ENCODE measurements at places on chromosomes 16 and 17.

GRCh38 chr16:3094289-3095027 lies 4.6 kb downstream of the ZSCAN10 start:
- no peak for DNase-seq

GRCh38 chr17:7842380-7843256 lies 8.6 kb downstream of the KDM6B start:
- no peak for DNase-seq

DNA sequence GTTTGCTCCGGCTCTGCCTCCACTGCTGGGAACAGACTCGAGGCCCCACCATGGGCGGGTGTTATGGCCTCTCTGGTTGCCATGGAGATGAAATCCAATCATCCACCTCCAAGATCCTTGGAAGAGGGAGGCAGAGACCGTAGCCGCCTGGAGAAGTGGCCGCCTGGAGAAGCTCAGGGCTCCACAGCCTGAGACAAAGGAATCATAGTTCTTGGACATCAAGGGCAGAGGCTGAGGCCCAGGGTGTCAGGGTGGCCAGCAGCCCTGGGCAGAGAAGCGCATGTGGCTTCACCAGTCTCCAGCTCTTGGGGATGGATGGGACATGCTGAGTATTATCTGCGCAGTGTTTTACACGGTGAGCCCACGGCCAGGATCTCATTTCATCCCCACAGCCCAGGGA lies 36.2 kb downstream of the ABR start:
- DNase-seq = no peak

DNA sequence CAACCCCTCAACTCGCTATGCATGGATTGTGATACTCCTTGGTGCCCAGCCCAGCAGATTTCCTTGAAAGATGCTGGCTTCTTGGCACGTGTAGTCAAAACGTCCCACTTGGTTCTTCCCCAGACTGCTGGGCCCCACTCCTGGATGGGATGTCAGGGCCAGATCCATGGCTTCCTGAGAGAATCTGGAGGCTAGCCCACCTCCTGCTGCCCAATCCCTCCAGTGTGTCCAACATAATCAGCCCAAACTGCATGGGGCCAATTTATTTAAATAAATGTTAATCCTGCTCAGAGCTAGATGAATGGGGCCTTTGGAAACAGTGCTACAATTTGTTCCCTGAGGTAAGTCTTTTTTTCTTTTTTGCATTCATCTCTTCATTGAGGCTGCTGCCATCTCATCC lies 49.4 kb downstream of the WSB1 start:
- DNase-seq = no peak

GRCh38 chr17:50184611-50185398 lies 16.6 kb downstream of the COL1A1 start:
- no peak for DNase-seq

DNA sequence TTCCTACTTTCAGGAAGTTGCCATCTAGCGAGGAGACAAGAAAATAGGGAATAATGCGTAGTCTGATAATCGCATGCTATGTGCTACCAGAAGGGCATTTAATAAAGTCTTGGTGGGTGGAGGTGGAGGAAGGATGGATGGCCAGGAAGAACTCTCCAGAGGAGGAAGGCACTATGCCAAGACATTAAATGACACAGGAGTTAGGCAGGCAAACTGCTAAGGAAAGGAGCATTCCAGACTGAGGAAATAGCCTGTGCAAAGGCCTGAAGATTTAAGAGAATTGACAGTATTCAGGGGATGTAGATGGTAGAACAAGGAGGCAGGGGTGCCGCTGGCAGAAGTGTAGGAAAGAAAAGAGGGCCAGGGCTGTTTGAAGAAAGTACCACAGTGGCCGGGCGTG lies 19.3 kb upstream of the ARHGAP44 start:
- no peak for DNase-seq

DNA sequence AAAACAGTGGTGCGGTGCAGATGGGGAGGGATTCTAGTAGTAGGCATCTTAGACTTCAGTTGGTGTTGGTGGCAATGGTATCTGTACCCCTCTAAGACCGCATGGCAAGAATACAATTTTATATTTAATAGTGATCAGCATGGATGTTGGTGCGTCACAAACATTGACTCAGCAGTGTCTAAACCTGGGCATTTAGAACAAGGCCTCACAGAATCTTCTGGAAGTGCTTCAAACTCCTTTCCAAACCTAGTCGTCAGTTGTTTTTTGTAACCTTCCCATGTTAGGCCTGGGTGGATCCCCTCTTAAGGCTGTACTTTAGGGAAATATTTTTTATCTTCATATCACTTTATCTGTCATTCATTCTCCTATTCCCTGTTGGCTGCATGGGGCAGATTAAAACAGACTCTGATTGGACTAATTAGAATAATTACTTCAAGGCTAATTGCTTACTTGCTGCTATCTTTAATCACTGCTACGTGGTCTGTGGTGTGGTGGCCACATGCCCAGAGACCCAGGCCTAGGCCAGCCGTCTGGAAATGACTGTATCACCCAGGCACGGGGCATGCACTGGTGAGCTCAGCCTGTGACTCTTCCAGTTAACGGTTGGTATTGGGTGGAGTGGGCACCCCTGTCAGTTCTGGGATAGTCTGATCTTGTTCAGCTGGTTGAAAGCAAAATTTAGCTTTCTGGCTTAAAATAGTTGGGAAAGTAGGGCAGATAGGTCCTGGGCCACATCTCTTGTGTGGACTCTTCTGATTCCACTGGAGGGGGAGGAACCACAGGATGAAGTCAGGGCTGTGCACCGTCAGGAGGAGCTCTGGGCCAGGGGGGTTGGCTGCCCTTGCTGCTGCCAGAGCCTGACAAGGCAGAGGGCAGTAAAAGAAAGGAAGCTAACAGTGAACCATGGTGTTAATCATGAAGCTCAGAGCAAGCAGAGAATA lies 4.5 kb downstream of the ALKBH5 start:
- DNase-seq = no peak

- no peak for DNase-seq
Measured at GRCh38 chr17:12330456-12330855, 309.8 kb downstream of the MAP2K4 start.

DNA sequence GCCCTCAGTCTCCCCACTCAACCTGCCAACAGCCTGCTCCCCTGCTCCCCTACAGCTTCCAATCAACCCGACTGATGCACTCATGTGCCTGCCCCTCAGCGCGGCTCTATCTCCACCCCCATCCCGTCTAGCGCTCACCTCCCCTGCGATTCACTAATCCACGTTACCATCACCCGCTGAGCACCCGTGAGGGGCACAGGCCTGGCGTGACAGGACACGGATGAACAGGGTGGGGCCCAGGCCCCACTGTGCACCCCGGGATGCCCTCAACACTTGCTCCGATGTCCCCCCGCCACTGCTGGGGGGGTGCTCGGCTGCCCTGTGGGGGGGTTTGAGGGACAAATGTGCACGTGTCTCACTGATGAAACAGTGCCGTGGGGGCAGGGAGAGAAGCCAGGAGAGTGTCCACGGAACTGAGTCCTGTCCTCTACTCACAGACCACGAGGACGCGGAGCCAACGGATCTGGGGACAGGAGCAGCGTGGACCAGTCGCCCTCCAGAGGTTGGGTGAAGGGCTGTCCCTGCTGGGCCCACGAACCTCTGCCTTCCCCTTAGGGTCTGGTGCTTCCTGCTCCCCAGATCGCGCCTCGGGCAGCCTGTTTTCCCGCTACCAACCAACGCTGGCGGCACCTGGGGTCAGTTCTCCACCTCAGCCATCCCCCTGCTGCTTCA lies 66.7 kb downstream of the RPH3AL start:
- no peak for DNase-seq

DNA sequence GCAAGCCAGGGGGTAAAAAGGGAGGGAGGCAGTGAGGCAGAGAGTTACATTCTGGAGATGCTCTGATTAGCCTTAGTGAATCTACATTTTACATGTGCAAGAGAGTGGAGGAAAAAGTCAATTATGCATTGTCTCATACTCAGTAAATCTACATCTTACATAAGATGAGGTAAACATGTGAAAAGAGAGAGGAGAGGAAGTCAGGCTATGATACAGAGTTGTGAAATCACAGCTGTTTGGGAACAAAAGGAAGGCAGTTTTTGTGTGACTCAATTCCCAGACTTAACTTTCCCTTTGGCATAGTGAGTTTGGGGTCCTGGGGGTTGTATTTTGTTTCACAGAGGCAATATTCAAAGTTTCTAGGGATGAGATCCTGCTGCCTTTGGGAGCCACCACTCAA lies 67.8 kb downstream of the GP2 start:
- no peak for DNase-seq

GRCh38 chr17:28818819-28819221 lies 23.8 kb downstream of the FAM222B start:
- no peak for DNase-seq

DNA sequence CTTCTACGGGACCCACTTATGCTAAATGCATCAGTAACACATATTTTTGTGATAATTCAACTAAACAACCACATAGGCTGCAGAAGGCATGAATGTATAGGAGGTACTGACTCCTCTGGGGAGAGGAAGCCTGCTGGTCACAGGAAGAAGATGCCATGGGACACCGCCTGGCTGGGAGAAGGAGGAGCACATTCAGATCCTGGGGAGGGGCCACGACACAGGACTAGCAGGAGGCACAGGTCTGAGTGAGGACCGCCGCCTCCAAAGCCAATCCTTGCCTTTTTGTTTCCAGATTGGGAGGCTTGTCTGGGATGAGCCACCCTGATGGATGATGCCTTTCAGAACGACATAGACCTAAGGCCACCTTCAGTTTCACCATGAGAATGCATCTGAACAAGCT lies 34.6 kb downstream of the MBTPS1 start:
- no peak for DNase-seq

DNA sequence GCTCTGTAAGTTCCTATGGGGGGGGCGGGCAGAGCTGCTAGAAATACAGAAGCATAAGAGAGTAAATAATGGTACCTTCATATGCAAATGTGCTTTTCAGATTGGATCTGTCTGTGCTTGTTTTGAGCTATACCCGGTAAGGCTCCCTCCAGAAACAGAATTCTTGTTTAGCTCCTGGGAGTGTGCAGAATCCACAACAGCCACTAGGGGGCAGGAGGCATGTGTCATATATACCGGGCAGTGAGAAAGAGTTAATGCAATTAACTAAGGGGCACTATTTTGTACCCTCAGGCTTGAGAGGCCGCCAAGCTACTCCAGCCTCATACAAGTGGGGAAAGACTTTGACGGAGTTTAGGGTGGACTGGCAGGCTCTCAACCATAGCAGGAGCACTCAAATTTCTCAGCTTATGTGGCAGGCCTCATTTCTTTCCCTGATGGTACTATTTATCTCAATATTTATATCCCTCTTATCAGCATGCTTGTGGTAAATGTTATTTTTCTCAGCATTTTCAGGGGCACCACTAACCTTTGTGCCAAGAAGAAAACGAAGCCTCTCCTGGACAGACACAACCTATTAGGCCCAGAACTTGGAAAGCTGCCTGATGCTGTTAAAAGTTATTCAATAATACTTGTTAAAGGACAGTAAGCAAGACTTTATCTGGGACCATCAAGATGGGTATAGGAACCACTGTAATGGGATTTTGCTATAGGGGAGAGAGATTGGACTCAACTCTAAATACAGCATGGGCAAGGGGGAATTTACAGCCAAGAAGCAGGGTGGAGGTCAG lies 10.7 kb upstream of the CENPV start:
- no peak for DNase-seq

- DNase-seq = no peak
Measured at GRCh38 chr16:47477679-47478078, 16.5 kb downstream of the PHKB start.

DNA sequence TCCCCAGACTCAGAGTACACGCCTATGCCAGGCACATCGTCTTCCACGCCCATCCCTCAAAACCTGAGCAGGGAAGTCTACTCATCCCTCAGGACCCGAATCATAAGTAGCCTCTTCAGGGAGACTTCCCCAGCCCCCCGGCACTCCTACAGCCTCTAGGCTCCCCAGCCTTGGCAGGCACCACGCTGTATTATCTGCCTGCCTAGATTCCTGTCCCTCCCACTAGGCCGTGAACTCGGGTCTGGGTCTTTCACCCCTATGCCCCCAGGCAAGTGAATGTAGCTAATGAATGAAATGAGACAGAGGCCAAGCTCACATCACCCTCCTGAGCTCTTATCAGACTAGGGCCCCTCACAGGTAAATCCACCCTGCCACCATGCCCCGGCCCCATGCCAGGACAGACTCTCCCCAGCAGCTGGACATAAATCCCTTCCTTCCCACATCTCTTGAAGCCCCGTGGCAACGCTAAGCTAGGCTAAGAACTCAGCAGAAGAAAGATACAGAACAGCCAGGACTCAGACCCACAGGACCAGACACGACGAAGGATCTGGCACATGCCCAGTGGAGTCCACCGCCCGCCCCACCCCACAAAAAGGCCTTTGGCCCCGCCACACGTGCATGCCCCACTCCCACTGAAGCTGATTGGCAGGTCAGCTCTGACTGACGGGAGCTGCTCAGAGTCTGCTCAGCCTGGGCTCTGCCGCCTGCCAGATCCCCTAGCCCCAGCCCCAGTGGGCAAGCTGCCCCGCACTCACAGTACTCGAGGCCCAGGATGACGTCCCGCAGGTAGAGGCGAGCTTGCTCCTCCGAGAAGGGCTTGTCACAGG lies 13.0 kb downstream of the CAMKK1 start:
- DNase-seq = no peak

DNA sequence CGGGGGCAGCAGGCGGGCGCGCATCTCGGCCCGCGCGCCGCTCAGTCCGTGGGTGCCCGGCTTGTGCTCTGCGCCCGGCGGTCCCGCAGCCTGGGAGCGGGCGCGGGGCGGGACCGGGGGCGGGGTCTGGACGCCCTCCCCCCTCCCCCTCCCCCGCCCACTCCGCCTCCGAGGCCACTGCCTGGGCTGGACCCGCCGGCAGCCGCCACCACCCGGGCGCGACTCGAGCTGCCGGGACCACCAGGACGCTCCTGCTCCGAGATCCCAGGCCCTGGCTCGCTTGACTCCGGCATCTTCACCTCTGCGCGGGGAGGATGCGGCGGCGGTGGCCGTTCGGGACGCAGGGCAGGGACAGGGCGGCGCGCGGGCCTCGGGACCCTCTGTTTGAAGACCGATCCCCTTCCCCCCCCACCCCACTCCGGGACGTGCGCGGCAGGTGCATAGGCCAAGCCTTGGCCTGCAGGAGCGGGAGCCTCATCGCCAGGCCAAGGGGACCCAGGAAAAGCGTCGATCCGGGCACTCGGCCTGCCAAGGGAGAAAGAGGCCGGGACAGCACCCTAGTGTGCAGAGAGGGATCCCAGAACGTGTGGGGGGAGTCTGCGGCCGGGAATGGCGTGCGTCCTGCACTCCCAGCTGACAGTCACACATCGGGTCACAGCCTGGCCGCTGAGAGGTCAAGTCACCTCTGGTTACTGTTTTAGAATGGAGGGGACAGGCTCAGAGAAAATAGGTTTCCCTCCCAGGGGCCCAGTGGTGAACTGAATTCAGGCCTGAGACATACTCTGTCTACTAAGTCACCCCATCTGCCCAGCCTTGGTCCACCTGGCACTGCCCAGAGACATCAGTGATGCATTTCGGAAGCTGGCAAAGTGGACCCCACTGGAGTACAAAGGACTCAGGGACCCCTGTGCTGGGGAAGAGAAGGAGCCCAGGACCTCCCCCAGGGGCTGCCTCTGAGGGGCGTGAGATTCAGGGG lies at the start of gene HS3ST6:
Gene HS3ST6 (minus strand): TSS at position 65 of the 976 bp plus-strand sequence. CDS start 92 bp downstream, outside the sequence.
- DNase-seq = no peak

GRCh38 chr17:37732316-37732715 lies 12.5 kb downstream of the HNF1B start:
- DNase-seq = no peak

GRCh38 chr17:82816358-82816757 lies 23.5 kb downstream of the ZNF750 start:
- no peak for DNase-seq
